Omental fat pad (tissue), 4 donors: ENCODE measurements at places on chromosomes 11 and 22. TPM values are rescaled to one million over a fixed set of nuclear protein-coding genes. Genes with fewer than 3 reads are reported as not detected.

The IGF2 gene
- 69.4 TPM for total RNA-seq

- no peak for DNase-seq
Observed at GRCh38 chr11:91495837-91496236, 728.8 kb upstream of the FAT3 start.

DNA sequence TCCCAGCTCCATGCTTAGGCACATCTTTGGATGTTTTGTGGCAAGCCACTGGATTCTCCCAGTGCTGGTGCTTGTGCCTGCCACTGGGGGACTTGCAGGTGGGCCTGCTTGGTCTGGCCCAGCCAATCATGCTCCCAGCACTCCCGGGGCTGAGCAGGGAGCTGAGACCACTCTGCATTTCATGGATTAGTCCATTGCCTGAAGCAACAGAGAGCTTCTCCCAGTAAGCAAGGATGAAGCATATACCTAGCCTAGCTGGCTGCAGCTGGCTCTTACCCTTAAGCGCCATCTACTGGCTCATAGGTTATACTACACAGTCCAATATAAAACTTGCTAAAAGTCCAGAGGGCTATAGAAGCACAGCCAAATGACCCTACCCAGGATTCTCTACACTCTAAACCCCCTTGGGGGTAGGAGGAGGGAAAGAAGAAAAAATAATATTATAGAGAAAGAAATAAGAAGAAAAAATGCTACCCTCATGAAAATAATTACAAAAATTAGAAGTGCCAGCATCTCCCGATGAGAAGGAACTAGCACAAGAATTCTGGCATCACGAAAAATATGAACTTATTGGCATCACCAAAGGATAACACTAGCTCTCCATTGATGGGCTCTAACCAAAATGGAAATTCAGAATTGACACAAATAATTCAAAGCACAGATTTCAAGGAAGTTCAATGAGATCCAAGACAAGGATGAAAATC lies 275.3 kb downstream of the C11orf87 start:
- DNase-seq = no peak

DNA sequence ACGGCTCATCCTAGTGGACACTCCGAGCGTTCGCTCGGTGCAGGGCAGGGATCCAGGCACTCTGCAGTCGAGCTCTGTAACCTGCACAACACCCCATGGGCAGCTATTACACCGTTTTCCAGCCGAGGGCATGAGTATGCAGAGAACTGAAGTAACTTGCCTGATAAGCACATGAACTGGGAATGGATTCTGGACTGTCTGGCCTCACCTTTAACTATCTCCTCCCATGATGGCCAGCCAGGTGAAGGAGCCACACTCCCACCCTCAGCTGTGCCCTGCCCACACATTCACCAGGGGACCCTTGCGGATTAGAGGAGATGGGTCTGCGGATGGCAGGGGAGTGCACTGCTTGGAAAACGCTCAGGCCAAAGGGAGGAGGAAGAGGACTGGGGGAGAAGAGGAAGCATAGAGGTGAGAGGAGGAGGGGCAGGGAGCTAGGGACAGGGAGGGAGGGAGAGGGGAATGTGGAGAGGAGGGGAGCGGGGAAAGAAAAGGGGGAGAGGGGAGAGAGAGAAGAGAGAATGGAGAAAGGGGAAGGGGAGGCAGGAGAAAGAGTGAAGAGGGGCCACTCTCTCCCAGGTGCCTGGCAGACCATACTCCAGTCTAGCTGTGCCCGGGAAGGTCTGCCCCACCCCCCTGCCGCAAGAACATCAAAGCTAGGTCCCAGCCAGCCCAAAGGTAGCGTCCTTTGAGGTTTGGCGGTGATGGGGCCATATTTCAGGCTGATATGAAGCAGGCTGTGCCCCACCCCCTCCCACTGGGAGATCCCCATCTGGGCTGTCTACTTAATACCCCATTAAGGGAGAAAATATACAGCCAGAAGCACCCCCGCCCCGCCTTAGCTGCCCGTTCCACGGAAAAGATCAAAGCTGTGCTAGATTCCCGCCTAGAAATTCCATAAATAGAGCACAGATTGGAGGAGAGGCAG lies 33.2 kb upstream of the TCF20 start:
- no peak for DNase-seq

DNA sequence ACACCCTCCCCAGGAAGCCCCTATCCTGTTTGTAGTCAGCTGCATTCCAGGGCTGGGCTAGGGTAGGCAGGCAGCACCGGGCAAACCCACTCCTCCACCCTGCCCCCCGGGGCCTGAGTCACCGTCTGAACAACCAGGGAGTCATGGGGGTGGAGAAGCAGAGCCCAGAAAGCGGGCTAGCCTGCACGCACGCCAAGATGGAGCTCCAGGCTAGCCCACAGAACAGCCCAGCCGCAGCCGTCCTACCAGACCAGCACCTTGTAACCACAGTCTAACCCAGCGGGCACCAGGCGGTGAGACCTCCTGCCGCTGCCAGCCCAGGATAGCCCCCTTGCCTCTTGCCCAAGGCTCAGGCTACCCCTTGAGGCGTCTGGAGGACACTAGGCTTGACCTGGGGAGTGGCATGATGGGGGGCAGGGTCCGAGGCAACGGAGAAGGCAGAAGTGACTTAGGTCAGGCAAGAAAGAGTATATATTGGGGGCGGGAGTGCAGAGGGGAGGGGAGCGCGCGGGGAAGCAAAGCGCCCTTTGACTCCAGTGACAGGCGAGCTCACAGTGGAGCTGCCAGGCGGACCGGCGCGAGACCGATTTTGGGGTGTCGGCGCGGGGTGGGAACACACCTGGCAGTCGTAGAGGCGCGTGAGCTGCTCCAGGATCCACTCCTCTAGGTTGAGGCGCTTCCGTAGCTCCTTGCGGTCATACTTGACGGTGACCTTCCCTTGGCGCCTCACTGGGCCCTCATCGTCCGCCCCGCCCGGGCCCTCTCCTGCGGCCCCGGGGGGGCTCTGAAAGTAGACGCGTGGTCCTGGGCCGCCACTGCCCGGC lies 734 bp downstream of the PPP1R14B start:
- peak; percentile 83 for DNase-seq

- DNase-seq = no peak
Observed at GRCh38 chr11:117997823-117998579, 11.8 kb downstream of the IL10RA start.

- DNase-seq = no peak
Observed at GRCh38 chr11:87432022-87432421, 394.3 kb downstream of the TMEM135 start.

DNA sequence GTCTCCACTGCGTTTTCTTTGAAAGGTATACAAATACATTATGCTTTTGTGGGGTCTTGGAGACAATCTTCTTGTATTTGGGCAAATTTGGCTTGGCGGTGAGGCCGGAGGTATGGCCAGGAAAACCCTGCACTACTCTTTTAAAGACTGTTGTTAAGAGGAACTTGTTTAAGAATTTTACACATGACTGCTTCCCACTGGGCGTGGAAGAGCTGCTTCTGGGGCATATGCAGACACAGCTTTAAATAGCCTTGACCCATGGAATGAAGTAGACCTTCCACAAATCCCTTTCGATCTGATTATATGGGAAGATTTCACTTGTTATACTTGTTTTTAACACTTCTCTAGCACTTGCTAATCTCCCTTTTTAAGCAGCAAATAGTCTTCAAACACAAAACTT lies 453.6 kb downstream of the MN1 start:
- no peak for DNase-seq

GRCh38 chr11:83914995-83915394 lies 628.8 kb upstream of the CCDC90B start:
- no peak for DNase-seq
